CD8-positive, alpha-beta memory T cell (primary cell): ENCODE measurements at places on chromosomes 6 and 20.

DNA sequence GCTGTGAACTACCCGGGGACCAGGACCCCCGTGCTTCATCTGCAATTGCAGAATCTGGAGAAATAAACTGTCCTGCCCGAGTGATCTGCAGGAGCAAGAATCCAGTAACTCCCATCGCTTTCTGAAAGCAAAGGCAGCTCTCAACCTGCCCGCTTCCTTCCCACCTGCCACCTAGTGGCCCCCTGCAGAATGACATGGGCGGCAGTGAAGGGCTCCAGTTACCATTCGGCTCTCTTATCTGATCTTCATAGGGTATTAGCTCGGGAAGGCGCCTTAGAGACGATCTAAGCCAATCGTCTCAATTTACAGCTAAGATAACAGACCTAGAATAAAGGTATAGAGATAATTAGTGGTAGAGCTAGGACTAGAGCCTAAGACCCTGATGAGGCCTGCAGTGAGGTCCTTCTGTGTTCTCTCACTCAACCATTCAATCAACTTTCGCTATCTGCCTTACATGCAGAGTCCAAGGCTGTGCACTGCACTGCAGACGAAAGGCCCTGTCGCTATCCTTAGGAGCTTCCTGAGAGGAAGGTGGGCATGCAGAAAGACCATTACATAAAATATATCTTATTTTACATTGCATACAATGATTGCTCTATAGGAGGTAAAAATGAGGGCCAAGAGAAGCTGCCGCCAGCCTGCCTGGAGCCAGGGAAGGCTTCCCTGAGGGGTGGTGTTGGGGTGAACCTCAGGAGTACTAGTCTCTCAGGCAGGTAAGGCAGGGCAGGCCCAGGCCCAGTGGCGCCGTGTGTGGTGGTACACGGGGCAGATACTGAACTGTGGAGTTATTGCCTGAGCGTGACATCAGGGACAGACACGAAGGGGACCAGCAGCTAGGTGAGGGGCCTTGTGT, 7.1 kb upstream of the PSMG4 start:
- H3K36me3 ChIP-seq: no peaks in the 10 kb centered on the region
- peaks cover 7% of the 10 kb centered on the region for H3K4me1 ChIP-seq
- peak; percentile 68 for DNase-seq

GRCh38 chr20:45052698-45053429, 48.1 kb downstream of the KCNS1 start:
- H3K27me3 ChIP-seq: no peaks in the 10 kb centered on the region
- H3K4me1 ChIP-seq: peaks cover 60% of the 10 kb centered on the region
- peaks cover 40% of the 10 kb centered on the region for H3K36me3 ChIP-seq
- H3K27ac ChIP-seq: no peak overlapping the region
- H3K4me3 ChIP-seq: no peak overlapping the region

DNA sequence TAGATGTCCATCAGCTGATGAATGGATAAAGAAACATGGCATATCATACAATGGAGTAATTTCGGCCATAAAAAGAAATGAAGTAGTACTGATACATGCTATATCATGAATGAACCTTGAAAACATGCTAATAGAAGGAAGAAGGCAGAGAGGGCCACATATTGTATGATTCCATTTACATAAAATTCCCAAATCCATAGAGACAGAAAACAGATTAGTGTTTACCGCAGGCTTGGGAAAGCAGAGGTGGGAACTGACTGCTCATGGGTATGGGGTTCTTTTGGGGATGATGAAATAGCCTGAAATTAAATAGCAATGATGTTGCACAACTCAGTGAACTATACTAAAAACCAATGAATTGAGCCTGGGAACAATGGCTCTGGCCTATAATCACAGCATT, 58.3 kb downstream of the SERAC1 start:
- no peak for DNase-seq
- no peaks in the 10 kb centered on the region for H3K36me3 ChIP-seq
- H3K4me3 ChIP-seq: no peak overlapping the region
- no peaks in the 10 kb centered on the region for H3K27me3 ChIP-seq

DNA sequence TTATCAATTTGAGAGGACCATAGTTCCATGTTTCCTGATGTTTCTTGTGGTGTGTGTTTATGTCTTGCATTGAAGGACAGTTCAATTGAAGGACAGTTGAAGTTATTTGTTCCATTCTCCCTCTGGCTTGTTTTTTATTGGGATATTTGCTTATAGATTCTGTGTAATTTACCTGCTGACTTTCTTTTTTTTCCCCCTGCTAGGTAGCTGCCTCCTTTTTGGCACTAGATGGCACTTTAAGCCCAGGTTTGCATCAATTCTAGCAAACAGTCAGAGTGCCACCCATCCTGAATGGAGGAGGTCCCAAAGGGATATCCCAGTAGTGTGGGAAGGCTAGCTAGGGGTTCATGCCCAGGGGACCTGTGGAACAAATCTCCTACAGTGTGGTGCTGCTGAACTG, 78.1 kb downstream of the CFAP61 start:
- no peaks in the 10 kb centered on the region for H3K36me3 ChIP-seq
- H3K4me1 ChIP-seq: no peaks in the 10 kb centered on the region
- no peak overlapping the region for H3K4me3 ChIP-seq
- DNase-seq: no peak
- H3K27ac ChIP-seq: no peak overlapping the region

DNA sequence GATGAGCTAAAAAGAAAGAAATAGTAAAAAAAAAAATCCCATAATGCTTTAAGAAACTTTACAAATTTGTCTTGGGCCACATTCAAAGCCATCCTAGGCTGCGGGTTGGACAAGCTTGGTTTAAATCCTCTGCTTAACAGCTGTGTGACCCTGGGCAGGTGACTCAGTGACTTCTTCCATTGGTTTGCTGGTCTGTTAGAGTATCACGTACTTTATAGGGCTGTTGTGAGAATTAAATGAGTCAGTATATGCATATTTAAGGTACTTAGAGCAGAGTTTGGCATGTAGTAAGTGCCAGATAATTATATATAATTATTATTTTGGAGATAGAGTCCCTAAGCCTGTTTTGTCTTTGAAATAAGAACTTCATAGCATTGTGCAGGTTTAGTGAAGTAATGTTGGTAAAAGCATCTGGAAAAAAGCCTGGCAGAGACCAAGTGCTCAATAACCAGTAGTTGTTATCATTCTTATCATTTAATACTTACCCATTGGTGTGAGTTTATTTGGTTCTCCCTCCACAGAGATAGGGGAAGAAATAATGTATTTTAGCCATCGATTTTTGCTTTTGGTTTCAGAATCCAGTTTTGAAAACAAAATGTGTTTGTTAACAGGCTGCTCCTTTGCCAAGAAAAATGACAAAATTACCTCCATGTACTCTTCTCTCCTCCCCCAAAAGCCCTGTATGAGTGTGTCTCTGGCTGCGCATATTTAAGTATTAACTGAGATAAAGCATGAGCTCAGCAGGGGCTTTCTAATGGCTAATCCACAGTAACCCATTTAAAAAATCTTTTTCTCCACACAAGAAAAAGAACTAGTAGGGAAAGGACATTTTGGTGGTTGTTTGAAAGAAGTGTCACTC, 67.2 kb downstream of the FOXO3 start:
- H3K27ac ChIP-seq: no peak overlapping the region
- H3K36me3 ChIP-seq: no peaks in the 10 kb centered on the region
- H3K4me3 ChIP-seq: no peak overlapping the region
- no peaks in the 10 kb centered on the region for H3K27me3 ChIP-seq
- H3K4me1 ChIP-seq: peaks cover 36% of the 10 kb centered on the region

DNA sequence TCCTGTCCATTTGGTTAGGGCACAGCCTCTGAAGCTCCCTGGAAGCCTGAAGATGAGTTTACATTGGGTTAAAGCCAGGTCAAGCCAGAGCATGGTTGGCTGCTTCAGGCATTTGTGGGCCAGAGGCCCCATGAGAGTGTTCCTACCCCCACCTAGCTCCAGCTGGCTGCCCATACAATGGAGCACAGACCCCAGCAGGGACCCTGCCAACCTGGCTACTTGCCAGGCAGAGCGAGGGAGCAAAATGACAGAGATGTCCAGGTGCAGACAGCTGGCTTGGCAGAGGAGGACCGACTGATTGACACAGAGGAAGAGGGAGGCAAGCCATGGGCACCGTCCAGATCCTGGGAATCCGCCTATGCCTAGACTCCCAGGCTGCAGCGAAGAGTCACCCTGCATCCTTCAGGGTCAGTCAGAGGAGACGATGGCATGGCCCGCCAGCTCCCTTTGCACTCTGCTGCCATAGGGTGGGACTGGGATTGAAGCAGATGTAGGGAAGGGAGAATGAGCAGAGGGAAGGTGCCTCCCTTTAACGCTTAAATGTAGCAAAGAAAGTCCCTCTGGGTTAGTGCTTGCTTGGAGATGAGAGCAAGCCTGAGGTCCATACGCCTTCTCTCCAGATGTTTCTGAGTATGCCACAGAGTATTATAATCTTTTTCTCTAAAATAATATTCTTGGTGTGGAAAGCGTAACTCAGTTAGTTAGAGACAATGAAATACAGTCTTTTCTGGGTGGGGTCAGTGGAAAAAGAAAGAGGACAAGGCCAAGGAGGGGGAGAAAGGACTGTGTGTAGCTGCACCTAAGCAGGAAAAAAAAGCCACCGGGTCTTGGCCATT, 77.6 kb upstream of the FYN start:
- H3K27ac ChIP-seq: no peak overlapping the region
- no peak overlapping the region for H3K4me3 ChIP-seq
- no peaks in the 10 kb centered on the region for H3K36me3 ChIP-seq
- no peaks in the 10 kb centered on the region for H3K4me1 ChIP-seq
- no peaks in the 10 kb centered on the region for H3K27me3 ChIP-seq

DNA sequence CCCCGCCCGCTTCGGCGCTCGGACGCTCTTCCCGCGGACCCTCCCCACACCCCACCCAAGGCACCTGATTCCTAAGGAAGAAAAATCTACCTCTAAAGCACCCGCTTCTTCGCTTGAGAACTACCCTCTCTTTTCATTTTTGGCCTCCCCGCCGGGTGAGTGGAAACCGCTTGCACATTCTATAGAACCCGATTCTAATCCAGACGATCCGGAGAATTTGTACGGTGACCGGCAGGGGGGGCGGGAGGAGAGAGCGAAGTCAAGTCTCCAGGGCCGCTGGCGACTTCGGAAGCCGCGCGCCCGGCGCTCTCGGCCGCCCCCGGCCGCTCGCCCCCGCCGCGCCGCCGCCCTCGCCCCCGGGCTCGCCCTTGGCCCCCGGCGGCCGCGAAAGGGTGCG, at the start of gene RBM24:
TSS of gene RBM24 (plus strand) at position 262 of the 397 bp plus-strand sequence. CDS start 221 bp downstream, outside the sequence.
- no peaks in the 10 kb centered on the region for H3K4me1 ChIP-seq
- peaks cover 10% of the 10 kb centered on the region for H3K27me3 ChIP-seq

DNA sequence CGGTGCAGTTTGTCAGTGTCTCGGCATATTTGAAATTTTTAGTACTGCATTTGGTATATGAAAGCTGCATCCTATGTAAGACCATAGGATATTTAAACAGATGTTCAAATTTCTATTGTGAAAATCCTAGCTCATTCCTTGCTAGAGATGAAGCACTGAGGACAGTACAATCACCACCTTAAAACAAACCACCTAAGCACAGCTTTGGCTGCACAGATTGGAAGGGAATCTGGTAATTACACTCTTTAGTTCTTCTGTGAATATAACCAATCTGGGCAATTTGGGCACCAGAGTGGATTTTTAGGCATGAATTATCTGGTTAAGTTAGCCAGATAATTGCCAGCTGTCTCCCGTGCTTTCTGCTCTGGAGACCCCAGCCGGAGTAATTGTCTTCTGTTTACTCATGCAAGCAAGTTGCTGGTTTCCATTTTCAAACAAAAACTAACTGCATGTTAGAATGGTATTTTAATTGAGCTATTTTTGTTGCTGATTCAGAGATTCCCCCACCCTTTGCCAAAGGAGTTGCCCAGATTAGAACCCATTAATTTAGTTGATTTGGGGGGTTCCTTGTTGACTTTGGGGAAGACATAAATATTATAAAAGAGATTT, 36.9 kb downstream of the E2F3 start:
- no peak for DNase-seq
- no peaks in the 10 kb centered on the region for H3K4me1 ChIP-seq
- no peaks in the 10 kb centered on the region for H3K36me3 ChIP-seq

DNA sequence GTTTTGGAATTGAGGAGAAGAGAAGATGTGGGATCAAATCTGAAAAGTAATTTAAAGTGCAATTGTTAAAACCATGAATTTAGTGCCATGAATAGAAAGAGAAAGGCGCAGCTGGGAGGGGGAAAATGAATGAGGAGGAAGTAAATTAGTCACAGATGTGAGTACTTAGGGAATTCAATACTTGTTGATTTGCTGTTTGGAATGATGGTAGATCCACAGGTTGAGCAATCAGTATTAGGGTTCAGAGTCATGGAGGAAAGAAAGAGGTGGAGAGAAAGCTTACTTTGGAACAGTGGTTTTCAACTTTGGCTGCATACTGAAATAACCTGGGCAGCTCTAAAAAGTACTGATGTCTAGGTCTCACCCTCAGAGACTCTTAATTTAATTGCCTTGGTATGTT, 229.7 kb upstream of the ASCC3 start:
- no peak overlapping the region for H3K4me3 ChIP-seq
- H3K36me3 ChIP-seq: no peaks in the 10 kb centered on the region
- no peak for DNase-seq
- no peaks in the 10 kb centered on the region for H3K4me1 ChIP-seq

- no peak within 1 kb of the TSS for H3K27ac ChIP-seq
- no peaks in the 10 kb centered on the region for H3K4me1 ChIP-seq
- H3K27me3 ChIP-seq: no peaks in the 10 kb centered on the region
- no peak for DNase-seq
- H3K4me3 ChIP-seq: no peak within 1 kb of the TSS
Observed at GRCh38 chr20:19758133-19758500, at the start of gene RIN2. RIN2 (plus strand) TSS chr20:19758258; CDS start chr20:19889602, 131,344 bp downstream.

DNA sequence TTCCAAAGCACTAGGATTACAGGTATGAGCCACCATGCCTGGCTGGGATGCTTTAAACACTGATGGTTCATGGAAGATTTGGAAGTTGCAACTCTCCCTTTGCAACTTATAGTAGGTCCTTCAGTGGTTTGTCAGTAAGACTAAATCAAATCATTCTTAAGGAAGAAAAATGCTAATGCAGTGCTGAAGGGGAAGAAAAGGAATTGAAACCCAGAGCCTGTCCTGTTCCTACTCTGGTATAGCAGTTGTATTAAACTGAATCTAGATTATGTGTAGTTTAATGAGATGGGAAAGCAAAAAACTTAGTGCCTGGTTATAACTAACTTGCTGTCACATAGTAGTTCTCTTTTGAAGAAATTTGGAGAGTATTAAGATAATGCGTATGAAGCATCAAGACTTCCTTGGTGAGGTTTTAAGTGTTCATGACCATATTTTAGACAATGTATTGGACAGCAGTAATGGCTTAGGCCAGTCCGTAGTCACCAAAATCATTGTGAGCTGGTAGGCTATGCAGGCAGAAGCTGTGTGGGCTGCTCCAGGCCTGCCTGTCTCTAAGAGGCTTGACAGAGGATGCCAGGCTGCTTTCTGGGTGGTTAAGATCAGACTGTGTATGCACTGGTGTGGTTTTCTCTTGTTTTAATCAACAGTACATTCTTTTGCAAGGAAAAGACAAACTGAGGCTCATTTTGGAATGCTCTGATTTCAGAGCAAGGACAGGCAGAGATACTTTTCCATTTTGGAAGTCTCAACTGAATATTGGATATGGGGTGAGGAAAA, 14.0 kb downstream of the PAQR8 start:
- no peak for DNase-seq
- peaks cover 46% of the 10 kb centered on the region for H3K4me1 ChIP-seq
- H3K36me3 ChIP-seq: no peaks in the 10 kb centered on the region
- H3K4me3 ChIP-seq: no peak overlapping the region
- no peak overlapping the region for H3K27ac ChIP-seq
- no peaks in the 10 kb centered on the region for H3K27me3 ChIP-seq

- H3K27me3 ChIP-seq: no peaks in the 10 kb centered on the region
- no peak overlapping the region for H3K4me3 ChIP-seq
- no peak overlapping the region for H3K27ac ChIP-seq
Observed at GRCh38 chr6:45432977-45433376, 55.2 kb upstream of the SUPT3H start.
